ENCODE measurements at places on chromosomes 3 and 15.
A peak's percentile ranks its signal among the peaks of the same experiment; 100 is the strongest.

DNA sequence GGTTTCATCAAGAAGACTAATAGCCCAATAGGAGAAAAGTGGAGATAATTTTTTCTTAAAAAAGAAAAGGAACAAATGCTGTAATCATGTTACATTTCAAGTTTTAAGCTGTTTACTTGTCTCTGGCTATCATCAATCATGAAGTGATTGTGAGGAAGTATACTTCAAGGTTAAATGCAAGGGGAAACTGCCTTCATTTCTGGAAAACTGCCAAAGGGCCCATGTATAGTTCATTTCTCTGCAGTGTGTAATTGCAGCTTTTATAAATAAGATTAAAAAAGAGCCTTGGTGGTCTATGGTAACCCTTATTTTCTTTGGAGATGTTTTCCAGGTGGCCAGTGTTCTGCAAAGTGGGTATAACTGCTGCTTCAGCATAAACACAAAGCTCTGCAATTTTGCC is 101.9 kb downstream of the GRM7 start:
- DNase-seq, result no peak

- no peak for DNase-seq
Observed at GRCh38 chr15:79078763-79079410, 11.7 kb downstream of the RASGRF1 start.

DNA sequence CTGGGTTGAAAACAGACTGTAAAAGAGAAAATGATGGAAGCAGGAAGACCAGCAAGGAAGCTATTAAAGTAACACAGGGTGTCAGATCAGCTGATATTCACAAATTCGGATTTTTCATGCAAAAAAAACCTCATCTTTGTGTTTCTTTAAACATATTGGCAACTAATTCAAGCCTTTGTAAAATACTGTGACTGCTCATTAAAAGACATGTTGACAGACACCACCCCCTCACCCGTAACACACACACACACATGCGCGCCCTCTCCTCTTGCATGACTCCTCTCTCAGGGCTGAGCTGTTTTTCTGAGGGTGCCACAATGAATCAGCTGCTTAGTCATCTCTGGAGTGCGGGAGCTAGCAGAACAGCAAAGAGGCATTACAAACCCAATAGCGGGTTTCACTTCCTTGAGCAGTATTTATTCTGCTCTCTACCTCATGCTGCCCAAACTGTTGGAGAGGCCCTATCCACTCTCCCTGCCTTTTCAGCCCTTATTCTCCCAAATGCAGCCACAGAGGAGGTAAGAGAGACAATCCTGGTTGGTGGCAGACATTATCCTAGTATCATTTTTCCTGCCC is 35.8 kb upstream of the CCDC80 start:
- DNase-seq, result peak; percentile 78

DNA sequence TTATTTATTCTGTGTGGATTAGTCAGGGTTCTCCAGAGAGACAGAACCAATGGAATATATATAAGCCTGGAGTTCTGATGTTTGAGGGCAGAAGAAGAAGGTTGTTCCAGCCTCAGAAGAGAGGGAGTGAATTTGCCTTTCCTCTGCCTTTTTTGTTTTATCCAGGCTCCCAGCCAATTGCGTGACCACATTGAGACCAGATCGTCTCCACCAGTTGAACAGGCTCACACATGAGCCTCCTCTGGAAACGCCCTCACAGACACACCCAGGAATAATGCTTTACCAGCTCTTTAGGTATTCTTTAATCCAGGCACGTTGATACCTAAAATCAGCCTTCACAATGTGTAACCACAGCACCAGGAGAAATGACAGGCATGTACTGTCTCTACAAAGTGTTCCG is 923.1 kb downstream of the TBL1XR1 start:
- no peak for DNase-seq

DNA sequence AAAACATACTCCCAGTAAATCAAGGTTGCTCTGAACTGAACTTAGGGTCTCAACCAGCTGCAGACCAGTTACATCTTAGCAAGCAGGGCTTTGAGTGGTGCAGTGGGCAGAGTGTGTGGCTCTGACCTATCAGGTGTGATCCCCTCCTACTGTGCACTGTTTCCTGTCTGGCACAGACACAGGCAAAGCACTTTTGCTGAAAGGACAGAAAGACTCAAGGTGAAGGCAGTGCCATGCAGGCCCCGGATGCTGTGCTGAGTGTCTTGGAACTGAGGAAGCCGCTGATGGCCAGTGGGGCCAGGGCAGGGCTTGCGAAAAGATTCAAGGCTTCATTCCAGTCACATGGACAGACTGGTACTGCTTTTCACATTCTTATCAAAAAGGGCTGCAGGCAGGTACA is 85.2 kb downstream of the CACNA1D start:
- no peak for DNase-seq

DNA sequence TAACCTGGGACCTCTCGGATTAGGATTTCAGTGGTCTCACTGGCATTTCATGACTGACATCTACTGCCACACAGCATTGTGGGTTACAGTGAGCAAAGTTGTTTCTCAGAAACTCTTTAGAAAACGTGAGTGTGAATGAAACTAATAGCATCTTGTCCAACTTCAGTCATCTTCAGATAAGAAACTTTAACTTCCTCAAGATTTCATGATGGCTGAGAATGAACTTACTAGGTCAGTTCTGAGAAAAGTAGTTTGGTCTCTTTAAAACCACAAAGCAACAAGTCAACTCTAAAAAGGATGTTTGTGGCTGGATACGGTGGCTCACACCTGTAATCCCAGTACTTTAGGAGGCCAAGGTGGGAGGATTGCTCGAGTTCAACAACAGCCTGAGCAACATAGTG is 14.2 kb upstream of the HOMER2 start:
- DNase-seq, result no peak

- no peak for DNase-seq
Observed at GRCh38 chr15:91916051-91916450, 62.5 kb downstream of the SLCO3A1 start.

DNA sequence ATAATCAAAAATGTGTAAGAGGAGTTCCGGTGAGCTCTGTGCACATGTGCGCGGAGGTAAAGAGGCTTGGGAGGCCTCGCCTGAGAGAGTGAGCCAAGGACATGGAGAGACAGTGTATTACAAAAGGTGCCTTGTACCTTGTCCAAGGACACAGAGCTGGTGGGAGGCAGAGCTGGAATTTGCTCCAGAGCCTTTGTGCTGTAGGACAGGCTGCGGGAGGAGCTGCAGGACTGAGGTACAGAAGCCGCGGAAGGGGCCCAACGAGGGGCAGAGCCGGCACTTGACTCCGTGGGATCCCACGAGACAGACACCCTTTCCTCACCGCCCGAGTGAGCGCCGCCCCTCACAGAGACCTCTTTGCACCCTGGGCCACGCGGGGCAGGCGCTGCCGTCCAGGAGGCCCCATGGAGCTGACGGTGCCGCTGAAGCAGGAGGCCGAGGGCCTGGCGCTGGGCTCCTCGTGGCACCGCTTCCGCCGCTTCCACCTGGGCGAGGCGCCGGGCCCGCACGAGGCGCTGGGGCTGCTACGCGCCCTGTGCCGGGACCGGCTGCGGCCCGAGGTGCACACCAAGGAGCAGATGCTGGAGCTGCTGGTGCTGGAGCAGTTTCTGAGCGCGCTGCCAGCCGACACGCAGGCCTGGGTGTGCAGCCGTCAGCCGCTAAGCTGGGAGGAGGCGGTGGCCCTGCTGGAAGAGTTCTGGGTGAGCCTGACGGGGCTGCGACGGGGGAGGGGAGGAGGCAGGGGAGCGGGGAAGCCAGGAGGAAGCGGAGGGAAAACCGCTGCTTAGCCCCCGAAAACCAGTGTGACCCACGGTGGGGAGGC is 68.7 kb downstream of the SLTM start:
- no peak for DNase-seq

GRCh38 chr3:126964261-126964660 is 18.7 kb upstream of the PLXNA1 start:
- no peak for DNase-seq

DNA sequence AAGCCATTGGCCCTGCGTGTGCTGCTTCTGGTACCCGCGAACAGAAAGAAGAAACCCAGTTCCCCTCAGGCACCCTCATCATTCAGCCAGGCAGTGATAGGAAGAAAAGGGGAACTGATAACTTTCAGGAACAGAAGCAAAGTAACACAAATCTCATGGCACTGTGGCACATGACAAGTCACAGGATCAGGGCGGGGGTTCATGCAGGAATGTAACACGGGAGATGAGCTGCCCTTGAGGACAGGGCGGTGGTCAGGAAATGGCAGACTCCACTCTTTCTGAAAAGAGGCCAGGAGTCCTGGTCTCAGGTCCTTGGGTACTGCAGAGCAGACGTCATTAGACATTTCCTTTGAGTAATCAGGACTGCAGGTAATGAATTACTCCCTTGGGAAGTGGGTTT is 95.5 kb downstream of the CCNL1 start:
- no peak for DNase-seq
